ENCODE measurements at places on chromosomes 1 and 21.
A peak's percentile ranks its signal among the peaks of the same experiment; 100 is the strongest.

- DNase-seq = no peak
Observed at GRCh38 chr1:21509351-21510112, at the start of gene ALPL. Gene ALPL (plus strand): TSS chr1:21509423. CDS start chr1:21554082, 44,659 bp downstream.

DNA sequence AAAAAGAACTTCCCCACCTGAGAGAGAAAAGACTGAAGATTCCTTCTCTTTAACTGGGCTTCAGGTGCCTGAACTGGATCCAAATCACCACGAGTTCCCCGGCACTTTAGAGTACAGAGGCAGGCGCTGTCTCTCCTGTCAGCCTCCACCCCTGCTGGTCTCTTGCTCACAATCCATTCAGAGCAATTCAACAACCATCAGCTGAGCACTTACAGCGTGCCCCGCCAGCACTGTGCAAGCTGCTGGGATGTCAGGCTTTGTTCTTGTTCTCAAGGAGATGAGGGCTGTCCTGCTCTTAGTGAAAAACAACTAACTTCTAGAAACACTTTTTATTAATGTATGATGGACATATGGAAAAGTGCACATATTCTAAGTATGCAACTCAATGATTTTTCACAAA lies 68.7 kb upstream of the VAMP3 start:
- DNase-seq = no peak

- DNase-seq = peak; percentile 33
Observed at GRCh38 chr1:234845097-234845660, 235.2 kb upstream of the IRF2BP2 start.

DNA sequence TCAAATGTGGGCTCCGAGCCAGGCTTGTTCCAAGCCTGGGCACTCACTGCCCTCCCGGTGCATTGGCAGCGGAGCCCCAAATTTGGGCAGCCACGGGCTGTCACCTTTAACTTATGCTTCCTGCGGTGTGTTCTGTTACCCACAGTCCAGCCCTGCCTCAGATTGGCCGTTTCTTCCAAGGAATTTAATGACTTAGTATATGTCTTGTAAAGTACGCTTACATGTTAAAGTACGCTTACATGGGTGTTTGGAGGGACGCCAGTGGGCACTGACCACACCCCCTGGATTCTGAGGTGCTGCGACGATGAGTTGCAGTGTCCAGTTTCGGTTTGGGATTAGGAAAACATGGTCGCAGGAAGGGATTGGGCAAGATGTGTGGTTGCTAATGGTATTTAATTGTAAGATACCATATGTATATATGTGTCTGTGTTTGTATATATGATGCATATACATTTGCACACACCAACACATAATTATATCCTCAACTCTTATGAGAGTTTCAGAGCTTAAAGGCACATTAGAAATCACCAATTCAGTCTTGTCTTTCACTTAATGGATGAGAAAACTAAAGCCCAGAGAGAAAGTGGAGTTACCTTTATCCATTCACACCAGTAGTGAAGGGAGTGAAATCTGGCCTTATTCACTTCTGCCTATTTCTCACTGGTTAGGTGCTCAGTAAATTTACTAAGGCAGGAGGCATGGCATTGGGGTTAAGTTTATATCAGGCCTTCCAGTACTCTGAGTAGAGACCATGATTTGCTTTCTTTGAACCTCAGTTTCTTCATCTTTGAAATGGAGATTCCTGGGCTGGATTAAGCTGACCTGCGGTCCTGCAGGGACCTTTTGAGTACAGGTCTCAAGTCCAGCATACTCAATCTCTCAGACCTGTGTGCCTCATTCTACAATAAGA lies 1.0 kb downstream of the SMYD2 start:
- DNase-seq = no peak

- DNase-seq = no peak
Observed at GRCh38 chr1:229553621-229554130, 4.8 kb downstream of the ABCB10 start.

GRCh38 chr21:35530766-35531165 lies 481.7 kb upstream of the RUNX1 start:
- no peak for DNase-seq

DNA sequence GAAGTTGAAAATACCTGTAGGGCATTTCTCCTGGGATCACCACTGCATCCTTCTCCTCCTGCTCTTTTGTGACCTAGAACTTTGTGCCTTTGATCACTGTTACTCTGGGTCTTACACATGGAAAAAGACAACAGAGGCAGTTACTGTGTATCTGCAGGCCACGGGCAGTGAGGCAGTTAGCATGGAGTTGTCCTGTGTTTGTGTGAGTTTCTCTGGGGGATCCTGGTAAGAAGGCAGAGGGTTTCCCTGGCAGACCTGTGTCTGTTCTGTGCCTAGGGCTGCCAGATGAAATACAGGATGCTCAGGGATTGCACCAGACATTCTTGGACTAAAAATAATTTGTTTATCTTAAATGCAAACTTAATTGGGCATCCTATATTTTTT lies 44.4 kb upstream of the SCCPDH start:
- no peak for DNase-seq

DNA sequence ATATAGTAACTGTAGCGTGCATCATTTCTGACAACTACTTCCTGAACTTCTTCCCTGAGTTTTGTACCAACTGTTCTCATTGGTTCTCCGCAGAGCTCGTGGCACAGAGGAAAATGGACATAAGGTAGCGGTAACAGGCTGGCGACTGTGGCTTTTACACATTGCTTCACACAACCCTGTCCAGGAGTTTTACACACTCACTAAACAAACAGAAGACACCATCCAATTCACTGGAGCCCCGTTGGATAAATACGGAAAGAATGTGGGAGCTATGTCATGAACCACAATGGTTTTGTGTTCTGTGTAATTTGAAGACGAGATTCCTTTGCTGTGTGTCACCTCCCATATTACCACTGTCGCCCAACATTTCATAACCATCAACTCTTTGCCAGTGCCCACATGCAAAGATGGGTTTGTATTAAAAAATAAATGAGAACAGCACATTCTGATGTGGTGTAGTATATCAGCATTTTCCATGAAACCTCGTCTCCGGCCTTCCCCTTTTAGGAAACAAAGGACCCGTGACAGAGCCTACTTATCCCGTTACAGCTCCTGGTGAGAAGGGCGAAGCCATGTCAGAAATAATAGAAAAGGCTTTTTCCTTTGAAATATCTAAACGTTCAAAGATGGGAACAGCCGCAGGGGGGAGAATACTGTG lies 47.4 kb upstream of the ENAH start:
- DNase-seq = no peak
